Fibroblast of gingiva (primary cell): ENCODE measurements at places on chromosomes 3 and 15.
A peak's percentile ranks its signal among the peaks of the same experiment; 100 is the strongest.

DNA sequence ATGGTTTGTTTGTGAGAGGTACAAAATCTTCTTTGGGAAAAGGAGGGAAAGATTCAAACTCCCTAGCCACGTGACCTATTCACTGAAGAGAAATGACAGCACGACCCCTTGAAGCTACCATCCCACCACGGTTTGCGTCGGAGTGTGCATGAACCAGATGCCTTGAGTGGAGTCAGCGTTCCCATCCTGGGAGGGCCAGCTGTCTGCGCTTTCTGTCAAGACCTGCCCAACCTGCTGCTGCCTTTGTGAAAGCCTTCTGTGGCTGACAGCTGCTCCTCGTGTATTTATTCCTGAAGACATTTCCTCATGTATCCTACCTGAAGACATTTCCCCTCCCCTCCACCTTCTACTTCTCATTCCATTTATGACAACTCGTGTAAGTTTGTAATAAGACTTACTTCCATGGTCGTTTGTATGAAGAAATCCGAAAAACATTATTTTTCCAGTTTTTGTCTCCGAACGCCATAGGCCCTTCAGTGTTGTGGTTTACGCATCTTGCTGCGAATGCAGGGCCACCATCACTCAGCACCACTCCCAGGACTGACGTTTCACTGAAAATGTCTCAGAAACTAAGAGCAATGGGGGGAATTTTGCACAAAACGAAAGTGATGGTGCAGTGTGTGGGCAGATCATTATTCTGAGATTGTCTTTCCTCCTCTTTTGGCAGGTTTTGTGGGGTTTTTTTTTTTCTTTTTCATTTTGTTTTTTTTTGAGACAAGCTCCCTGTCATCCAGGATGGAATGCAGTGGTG lies 18.9 kb downstream of the EBLN2 start:
- DNase-seq: no peak

DNA sequence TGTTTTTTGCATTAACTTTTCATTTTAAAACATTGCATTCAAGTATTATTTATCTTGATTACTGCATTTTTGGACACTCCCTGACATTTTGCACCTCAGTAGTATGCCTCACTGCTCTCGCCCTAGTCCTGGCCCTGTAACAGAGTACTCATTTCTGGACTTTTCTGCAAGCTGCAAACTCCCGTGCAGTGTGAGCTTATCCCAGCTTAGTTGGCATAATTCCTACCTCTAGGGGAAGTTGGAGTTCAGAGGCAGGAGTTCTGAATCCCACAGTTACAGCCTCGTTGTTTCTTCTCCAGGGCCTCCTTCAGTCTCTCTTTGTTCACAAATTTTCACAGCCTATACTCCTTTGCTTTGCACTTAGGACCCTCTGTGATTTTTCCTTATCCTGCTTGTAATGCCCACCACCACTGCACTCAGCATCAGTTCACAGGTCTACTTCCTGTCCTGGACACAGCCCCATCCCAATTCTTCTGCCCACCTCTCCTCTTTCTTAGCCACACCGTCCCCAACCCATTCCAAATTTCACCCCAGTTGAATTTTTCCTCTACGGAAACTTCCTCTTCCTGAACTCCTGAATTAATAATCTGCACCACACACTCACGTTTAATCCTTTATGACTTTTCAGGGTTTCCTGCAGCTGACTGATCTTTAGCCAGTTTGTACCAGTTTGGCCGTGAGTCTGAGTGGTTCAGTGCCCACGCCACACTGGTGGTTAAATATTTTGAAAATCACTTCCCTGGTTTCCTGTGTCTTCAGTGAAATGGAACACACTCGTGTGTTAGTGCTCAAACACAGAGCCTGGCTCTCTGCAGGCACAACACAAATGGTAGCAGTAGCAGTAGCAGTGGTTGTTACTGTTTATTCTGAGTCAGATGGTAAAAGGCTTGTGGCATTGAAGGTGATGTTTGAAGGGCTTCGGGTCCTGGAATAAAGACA lies 6.3 kb upstream of the CTSH start:
- peak; percentile 26 for DNase-seq

GRCh38 chr3:149702691-149703441 lies 45.0 kb upstream of the WWTR1 start:
- DNase-seq: peak; percentile 91

DNA sequence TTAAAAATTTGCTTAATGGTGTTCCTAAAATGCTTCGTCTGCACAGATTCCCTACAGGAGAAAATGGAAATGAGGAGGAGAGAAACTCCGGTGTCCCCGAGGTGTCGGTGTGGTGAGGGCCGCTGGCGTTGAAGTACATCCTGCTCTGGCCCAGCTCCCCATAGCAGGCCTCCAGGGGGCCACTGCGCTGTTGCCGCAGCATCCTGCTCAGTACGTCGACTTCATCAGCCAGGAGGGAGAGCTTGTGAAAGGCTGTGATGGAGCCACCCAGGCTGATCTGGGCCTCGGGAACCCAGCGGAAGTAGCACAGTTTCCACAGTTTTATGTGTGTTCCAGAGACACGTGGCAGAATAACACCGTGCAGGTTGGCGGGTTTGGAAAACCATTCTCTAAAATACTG lies 37.8 kb downstream of the FAN1 start:
- DNase-seq: no peak

GRCh38 chr3:140931801-140932200 lies 9.8 kb upstream of the SLC25A36 start:
- no peak for DNase-seq

- no peak for DNase-seq
Observed at GRCh38 chr3:136350557-136350956, 100.4 kb downstream of the PCCB start.

DNA sequence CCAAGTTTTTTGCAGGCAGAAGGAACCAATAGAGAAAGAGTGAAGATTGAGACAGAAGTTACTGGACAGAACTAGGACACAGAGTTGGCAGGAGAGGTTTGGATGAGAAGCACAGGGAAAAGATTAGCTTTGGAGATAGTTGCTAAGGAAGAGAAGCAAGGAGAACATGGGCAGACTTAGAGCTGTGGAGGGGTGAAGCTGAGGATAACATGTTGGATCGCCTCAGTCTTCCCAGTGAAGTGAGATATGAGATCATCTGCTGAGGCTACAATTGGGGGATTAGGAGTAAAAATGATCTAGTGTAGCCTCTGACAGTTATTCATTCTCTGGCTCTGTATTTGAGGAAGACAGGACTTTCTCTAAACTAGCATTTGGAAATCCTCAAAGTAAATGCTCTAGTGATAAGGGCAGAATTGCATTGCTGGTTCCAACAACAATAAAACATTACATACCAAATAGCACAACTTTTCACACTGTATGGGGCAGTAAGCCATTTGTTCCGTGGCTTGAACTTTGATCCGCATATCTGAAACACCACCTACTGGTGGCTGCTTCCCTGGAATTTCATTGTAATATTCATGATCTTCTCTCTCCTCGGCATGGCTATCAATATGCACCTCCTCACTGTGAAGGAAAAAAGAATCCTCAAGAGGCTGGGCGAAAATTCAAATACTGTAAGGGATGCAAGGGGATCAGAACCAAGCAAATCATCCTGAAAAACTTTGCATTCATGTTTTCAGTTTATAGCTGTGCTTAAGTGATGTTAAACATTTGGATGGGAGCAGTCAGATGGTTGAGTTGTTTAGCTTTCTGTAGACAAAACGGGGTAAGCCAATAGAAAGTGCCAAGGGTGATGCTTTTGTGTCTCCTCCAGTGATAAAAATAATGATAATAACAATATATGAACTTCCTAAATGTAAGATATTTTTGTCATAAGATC lies 22.2 kb upstream of the EID1 start:
- peak; percentile 64 for DNase-seq

DNA sequence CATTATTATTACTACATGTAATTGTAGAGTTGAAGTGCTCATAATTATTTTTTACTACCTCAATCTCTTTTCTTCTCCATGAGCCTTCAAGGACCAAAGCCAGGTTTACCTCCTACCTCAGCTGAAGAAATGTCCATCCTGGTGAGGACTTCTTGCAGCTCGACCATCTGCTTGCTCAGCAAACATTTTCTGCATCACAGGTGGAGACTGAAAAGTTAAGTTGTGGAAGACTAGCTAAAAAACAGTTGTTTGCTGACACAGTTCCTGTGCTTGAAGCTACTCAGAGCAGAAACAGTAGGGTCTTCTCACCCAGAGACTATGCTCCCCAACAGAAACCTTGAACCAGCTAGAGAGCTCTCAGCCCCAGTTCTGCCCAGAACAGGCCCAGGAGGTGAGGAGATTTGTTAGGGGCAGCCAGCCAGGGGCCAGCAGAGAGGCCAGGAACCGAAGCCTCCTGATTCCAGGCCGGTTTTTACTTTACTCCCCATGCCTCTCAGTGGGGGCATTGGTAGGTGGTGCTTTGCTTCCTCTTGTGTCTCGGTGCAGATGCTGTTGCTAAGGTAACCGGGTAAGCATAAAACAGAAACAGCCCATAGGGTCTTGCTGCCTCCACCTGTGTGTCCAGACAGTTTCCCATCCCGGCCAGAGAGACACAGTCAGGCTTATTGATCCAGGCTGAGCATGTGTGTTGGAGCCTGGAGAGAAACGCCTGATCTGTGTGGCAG lies 54.9 kb downstream of the CCNL1 start:
- DNase-seq: no peak

DNA sequence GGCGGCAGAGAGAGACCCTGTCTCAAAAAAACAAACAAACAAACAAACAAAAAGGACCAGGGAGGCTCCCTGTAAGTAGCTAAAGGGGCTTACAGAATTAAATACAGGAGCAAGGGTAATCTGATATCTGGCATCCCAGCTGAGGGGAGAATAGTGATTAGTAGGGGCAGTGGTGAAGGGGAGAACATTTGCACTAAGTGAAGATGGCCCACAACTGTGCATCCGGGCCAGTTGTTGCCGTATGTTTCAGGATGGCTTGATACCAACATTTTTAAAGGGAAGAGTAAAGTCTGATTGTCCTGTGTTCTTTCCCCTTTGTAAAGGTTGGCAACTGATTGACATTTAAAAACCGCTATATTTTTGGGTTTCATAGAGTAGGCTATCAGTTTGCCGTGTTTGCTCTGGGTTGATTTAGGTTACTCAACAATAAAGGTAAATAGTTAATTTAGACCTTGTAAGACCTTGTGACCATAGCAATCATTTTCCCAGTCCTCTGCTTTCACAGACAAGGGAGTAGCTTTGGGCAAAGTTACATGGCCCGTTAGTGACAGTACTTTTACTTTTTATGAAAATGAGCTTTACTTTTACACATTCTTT lies 167.8 kb downstream of the PTPRG start:
- DNase-seq: no peak

GRCh38 chr15:81531109-81531592 lies 157.1 kb upstream of the TMC3 start:
- no peak for DNase-seq

- peak; percentile 94 for DNase-seq
Observed at GRCh38 chr3:16448639-16449070, 64.8 kb downstream of the RFTN1 start.

GRCh38 chr3:8900869-8901268 lies 62.4 kb downstream of the RAD18 start:
- DNase-seq: no peak

DNA sequence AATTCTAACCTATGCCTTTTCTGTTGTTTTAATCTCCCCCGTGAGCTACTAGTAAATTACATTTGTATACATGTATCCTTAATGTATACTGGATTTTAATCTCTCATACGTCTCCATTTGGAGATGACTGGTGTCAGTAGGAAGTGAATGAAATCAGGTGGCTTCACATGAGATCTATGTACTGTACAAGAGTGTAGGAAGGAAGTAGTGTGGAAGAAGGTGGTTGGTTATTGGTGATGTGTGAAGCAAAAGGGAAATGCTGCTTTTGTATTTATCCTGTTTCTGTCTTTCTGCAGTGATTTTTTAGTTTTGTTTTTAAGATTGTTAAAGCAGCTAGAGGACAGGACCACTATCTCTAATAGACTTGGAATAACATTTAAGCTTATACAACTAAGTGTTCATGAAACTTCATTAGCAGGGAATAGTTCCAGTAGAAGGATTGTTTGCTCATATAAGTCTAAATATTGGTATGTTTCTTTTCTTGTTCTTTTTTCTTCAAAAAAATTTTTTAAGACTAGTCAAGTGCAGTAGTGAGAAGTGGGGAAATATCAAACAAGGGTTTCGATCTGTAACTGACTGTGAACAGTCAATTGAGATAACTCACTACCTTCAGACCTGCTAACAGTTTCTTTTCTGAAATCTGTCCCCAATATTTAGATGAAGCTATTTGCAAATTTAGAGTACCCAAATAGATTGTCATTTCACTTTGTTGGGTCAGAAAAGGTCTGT lies 15.3 kb downstream of the SNX1 start:
- no peak for DNase-seq

DNA sequence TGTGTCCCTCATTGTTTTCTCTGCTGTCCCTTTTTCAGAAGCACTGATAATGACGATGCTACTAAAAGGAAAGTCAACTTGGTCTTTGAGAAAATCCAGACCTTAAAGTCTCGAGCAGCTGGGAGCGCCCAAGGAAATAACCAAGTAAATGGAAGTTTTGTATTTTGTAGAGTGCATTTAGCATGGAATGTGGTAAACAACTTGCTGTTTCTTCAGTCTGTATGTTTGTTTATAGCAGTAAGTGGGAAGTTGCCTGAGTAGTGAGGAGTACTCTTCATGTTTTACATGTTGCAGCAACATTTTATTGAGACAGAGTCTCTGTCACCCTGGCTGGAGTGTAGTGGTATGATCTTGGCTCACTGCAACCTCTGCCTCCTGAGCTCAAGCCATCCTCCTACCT lies 66.0 kb downstream of the CGNL1 start:
- no peak for DNase-seq

DNA sequence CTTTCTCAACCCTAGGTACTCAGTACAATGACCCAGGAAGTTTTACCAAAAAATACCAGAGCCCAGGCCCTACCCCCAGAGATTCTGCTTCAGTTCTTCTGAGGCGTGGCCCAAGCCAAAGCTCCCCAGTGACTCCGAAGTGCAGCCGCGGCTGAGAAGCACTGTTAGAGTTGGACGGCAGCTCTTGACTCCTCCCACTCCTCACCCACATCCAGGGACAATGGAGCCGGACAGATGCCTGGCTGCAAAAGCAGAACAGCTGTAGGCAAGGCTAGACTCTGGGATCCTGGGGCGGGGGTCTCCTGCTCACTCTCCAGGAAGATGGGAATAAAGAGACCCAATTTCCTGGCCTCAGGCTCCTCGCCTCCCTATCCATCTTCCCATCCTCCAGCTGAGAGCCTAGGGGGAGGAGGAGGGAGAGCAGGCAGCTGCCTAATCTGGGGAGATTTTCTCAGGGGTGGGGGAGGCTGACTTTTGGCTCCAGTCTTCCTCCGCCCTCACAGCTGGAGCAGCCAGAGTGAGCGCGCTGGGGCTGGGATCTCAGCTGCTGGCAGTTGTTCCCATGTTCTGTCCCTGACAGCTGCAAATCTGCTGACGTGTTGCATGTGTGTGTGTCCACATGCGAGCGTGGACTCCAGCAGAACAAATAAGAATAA lies 223.8 kb downstream of the OPA1 start:
- DNase-seq: no peak

DNA sequence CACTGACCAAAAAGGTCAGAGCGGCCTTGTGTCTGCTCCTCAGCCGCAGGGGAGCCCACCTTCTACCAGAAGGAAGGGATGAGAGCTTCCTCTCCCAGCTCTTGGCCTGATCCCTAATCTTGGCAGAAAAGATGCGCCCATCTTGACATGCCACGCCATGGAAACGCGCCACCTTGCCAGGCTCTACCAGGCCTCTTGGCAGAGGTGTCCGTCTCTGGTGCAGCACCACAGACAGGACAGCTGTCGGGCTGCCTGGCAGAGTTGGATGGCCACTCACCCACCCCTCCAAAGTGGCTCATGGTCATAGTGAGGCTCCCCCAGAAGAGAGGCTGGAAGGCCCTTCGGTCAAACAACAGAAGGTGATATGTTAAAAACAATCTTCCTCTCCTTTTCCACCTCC lies 105.2 kb downstream of the LIPC start:
- DNase-seq: no peak
